Tibial nerve (tissue), 4 donors: ENCODE measurements at places on chromosomes 11 and 22. TPM values are rescaled to one million over a fixed set of nuclear protein-coding genes. Genes with fewer than 3 reads are reported as not detected.

- H3K27me3 ChIP-seq, result no peaks in the 10 kb centered on the region
- peak; percentile 49 for DNase-seq
- no peaks in the 10 kb centered on the region for H3K4me1 ChIP-seq
- H3K36me3 ChIP-seq, result no peaks in the 10 kb centered on the region
- peak overlapping the region; percentile 12 for H3K27ac ChIP-seq
Observed at GRCh38 chr11:110069158-110069737, 23.9 kb upstream of the ZC3H12C start.

Gene SERHL2
- total RNA-seq, result 14.2 TPM

Gene PPP1R14B
- total RNA-seq, result 79.7 TPM

Gene GAL
- not detected for total RNA-seq

DNA sequence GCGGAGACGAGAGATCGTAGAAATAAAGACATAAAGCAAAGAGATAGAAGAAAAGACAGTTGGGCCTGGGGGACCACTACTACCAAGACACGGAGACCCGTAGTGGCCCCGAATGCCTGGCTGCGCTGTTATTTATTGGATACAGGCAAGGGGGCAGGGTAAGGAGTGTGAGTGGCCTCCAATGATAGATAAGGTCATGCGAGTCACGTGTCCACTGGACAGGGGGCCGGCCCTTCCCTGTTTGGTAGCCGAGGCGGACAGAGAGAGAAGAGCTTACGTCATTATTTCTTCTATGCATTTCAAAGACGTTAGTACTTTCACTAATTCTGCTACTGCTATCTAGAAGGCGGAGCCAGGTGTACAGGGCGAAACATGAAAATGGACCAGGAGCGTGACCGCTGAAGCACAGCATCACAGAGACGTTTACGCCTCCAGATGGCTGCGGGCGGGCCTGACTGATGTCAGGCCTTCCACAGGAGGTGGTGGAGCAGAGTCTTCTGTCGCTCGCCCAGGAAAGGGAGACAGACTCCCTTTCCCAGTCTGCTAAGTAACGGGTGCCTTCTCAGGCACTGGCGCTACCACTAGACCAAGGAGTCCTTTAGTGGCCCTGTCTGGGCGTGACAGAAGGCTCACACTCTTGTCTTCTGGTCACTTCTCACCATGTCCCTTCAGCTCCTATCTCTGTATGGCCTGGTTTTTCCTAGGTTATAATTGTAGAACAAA lies 24.8 kb downstream of the PPP6R2 start:
- DNase-seq, result no peak
- H3K4me3 ChIP-seq, result no peak overlapping the region
- H3K27ac ChIP-seq, result no peak overlapping the region

GRCh38 chr11:72614381-72614780 lies 59.8 kb downstream of the PDE2A start:
- H3K4me3 ChIP-seq, result no peak overlapping the region
- no peak overlapping the region for H3K27ac ChIP-seq
- DNase-seq, result no peak

GRCh38 chr11:93906486-93906885 lies 56.1 kb upstream of the VSTM5 start:
- no peaks in the 10 kb centered on the region for H3K36me3 ChIP-seq
- H3K4me3 ChIP-seq, result no peak overlapping the region
- H3K27me3 ChIP-seq, result no peaks in the 10 kb centered on the region
- H3K27ac ChIP-seq, result no peak overlapping the region

Gene DRICH1
- not detected for total RNA-seq

Gene OR51B5
- total RNA-seq, result not detected

GRCh38 chr22:29765905-29766631 lies 739 bp downstream of the ZMAT5 start:
- peak overlapping the region; percentile 97 for H3K4me3 ChIP-seq
- no peak for DNase-seq
- H3K27ac ChIP-seq, result peak overlapping the region; percentile 87
- H3K36me3 ChIP-seq, result peaks cover 22% of the 10 kb centered on the region
- H3K4me1 ChIP-seq, result no peaks in the 10 kb centered on the region

GRCh38 chr11:69013009-69013951 lies at the start of gene MRGPRF:
Gene MRGPRF, minus strand, starts transcription at chr11:69013246. Its CDS starts 3,345 bp downstream, at chr11:69009901.
- H3K27ac ChIP-seq, result peak within 1 kb of the TSS; percentile 60
- H3K27me3 ChIP-seq, result no peaks in the 10 kb centered on the region
- no peaks in the 10 kb centered on the region for H3K36me3 ChIP-seq
- peak within 1 kb of the TSS; percentile 33 for H3K4me3 ChIP-seq

DNA sequence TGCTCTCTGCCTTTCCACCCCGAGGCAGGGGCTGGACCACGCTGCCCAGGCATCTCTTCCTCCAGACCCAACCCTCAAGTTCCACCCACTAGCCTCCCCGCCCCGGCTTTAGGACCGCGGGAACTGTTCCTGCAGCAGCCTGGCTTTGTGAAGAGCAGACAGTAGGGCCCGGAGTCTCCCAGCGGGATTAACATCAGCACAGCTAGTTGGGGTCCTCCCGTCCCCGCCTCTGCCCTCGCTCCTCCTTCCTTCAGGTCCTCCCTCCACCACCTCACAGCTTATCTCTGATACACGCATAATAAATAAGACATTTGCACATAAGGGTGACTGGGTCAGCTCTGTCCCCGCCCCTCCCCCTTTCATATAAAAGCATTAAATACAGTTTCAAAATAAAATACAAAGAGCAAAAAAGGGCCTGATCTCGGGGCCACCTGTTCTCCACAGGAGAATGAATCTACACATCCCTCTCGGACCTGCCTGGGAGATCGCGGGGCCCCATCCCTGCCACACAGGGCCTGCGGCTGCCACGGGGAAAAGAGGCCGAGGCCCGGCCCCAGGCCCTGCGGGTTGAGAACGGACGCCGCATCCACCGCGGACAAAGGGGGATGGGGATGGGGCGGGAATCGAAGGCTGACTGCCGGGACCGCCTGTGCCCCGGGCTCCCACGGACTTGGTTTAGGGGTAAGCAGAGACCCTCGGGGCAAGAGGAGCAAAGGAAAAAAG lies 6.5 kb downstream of the ZFTA start:
- DNase-seq, result no peak
- peak overlapping the region; percentile 42 for H3K4me3 ChIP-seq
- H3K4me1 ChIP-seq, result peaks cover 55% of the 10 kb centered on the region
- peak overlapping the region; percentile 92 for H3K27ac ChIP-seq
- no peaks in the 10 kb centered on the region for H3K36me3 ChIP-seq
- H3K27me3 ChIP-seq, result no peaks in the 10 kb centered on the region

Gene OR2AG2
- total RNA-seq, result 0.90 TPM

GRCh38 chr22:32596471-32596870 lies 121.9 kb downstream of the FBXO7 start:
- no peak overlapping the region for H3K27ac ChIP-seq
- no peaks in the 10 kb centered on the region for H3K27me3 ChIP-seq
- no peak overlapping the region for H3K4me3 ChIP-seq
- no peak for DNase-seq
- H3K4me1 ChIP-seq, result no peaks in the 10 kb centered on the region
- no peaks in the 10 kb centered on the region for H3K36me3 ChIP-seq

GRCh38 chr11:105367129-105367528 lies 227.6 kb upstream of the CARD18 start:
- H3K36me3 ChIP-seq, result no peaks in the 10 kb centered on the region
- H3K27ac ChIP-seq, result no peak overlapping the region
- no peak overlapping the region for H3K4me3 ChIP-seq
- H3K4me1 ChIP-seq, result no peaks in the 10 kb centered on the region
- no peak for DNase-seq

DNA sequence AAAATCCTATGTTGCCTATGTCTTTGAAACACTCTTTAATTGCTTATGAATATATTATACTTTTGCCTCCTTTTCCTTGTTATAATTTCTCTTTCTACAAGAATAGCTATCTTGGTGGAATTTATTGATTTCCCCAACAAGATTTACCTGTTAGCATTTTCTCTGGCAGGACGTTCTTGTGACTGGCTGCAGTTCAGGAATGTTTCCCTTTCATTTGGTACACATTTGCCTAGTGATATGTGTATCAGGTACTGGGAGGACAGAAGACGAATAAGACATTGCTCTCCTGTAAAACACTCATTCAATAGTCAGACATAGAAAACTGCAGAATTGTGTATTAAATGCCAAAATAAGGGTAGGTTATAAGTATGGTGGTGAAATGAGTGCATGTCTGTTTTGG lies 279.9 kb downstream of the FAT3 start:
- H3K4me1 ChIP-seq, result no peaks in the 10 kb centered on the region
- DNase-seq, result no peak
- no peak overlapping the region for H3K27ac ChIP-seq

Gene ASCL2
- total RNA-seq, result 3.3 TPM

Gene CRYBA4
- not detected for total RNA-seq

Gene ARHGAP8
- total RNA-seq, result 3.1 TPM

GRCh38 chr11:113048820-113049768 lies 87.9 kb downstream of the NCAM1 start:
- no peak overlapping the region for H3K27ac ChIP-seq
- DNase-seq, result no peak
- no peaks in the 10 kb centered on the region for H3K4me1 ChIP-seq
- no peak overlapping the region for H3K4me3 ChIP-seq

- no peaks in the 10 kb centered on the region for H3K36me3 ChIP-seq
- no peak overlapping the region for H3K27ac ChIP-seq
- H3K4me1 ChIP-seq, result no peaks in the 10 kb centered on the region
- no peaks in the 10 kb centered on the region for H3K27me3 ChIP-seq
- no peak for DNase-seq
- no peak overlapping the region for H3K4me3 ChIP-seq
Observed at GRCh38 chr11:133347988-133348387, 184.3 kb downstream of the OPCML start.

Gene APOL5
- total RNA-seq, result 4.2 TPM

Gene C11orf52
- not detected for total RNA-seq

Gene MAPK12
- total RNA-seq, result 28.8 TPM

- no peaks in the 10 kb centered on the region for H3K27me3 ChIP-seq
- no peaks in the 10 kb centered on the region for H3K36me3 ChIP-seq
- H3K27ac ChIP-seq, result no peak overlapping the region
- no peak for DNase-seq
Observed at GRCh38 chr11:97610000-97610399, 1220.2 kb downstream of the JRKL start.

Gene TEX12
- not detected for total RNA-seq

- H3K4me1 ChIP-seq, result peaks cover 15% of the 10 kb centered on the region
- H3K36me3 ChIP-seq, result peaks cover 53% of the 10 kb centered on the region
- peak overlapping the region; percentile 79 for H3K4me3 ChIP-seq
- peak overlapping the region; percentile 95 for H3K27ac ChIP-seq
Observed at GRCh38 chr11:62804310-62805075, 747 bp downstream of the NXF1 start.
